ENCODE measurements at places on chromosomes 6 and 20.

DNA sequence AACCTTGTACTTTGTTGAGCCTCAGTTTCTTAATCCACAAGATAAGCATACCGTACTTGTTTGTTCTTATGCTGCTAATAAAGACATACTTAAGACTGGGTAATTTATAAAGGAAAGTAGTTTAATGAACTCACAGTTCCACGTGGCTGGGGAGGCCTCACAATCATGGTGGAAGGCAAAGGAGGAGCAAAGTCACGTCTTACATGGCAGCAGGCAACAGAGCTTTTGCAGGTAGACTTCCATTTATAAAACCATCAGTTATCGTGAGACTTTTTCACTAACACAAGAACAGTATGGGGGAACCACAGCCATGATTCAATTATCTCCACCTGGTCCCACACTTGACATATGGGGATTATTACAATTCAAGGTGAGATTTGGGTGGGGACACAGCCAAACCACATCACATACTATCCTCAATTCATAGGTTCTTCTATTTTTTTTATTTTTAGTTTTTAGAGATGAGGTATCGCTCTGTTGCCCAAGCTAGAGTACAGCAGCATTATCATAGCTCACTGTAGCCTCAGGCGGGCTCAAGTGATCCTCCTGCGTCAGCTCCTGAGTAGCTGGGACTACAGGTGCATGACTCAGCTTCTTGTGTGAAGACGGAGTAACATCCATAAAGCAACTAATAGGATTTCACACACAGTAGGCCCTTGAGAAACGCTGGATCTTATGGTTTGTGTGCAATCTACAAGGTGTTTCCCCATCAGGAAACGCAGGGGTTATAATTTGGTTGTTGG is 76.7 kb upstream of the IYD start:
- DNase-seq, result no peak

GRCh38 chr6:143322386-143322785 is 128.1 kb downstream of the ADAT2 start:
- DNase-seq, result no peak

DNA sequence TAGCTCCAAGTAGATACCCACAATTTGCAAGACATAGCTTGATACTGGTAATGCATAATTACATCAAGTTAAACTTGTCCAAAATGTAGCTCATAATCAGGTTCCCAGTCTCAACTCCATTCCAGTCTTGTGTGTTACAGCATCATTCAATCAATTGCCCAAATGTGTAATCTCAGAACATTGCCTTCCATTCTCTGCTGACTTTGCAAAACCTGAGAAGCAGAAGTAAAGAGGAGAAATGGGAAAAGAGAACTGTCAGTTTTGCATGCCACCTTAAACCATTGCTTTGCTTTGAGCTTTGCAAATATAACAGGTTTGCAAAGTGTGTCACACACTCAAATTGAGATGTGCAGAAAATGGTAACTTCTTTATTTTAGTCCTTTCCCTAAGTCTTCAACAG is 40.3 kb upstream of the CNKSR3 start:
- DNase-seq, result no peak

DNA sequence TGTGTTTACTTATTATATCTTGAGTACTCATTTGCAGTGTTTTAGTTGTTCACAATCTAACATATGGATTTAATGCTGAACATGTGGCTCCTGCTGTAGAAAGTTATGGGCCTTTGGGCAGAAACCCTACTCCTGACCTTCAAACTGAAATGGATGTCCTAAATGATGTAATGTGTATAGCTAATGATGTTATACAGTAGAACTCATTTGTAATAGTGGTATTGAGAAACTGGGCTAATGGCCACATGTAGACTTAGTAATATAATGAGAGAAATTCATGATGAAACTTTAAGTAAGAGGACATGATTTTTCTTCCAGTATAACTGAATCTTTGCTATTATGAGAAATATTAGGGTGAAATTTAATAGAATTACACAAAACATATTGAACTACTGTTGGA is 121.3 kb upstream of the PTPRK start:
- no peak for DNase-seq

All from occipital lobe (tissue), 3 donors.